ENCODE measurements at places on chromosomes 2 and 18.

DNA sequence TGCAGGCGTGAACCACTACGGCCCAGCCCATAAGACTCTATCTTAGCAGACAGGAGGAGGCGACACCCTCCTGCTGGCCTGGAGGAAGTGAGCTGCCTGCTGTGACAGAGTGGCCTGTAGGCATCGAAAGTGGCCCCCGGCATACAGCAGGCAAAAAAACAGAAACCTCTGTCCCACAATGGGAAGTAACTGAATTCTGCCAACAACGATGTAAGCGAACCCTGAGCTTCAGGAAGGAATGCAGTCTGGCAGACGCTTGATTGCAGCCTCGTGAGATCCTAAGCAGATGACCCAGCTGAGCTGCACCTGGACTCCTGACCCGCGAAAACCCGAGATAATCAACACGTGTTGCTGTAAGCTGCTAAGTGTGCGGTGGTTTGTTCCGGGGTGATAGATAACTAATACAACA is 13.6 kb downstream of the MRO start:
- peaks cover 4% of the 10 kb centered on the region for H3K27me3 ChIP-seq
- peaks cover 4% of the 10 kb centered on the region for H3K4me1 ChIP-seq
- no peak overlapping the region for H3K27ac ChIP-seq

- H3K27ac ChIP-seq, result no peak overlapping the region
- no peak for DNase-seq
- no peaks in the 10 kb centered on the region for H3K27me3 ChIP-seq
Measured at GRCh38 chr2:23626701-23627230, 241.8 kb downstream of the KLHL29 start.

- H3K4me1 ChIP-seq, result peaks cover 9% of the 10 kb centered on the region
- no peak overlapping the region for H3K4me3 ChIP-seq
- no peak for DNase-seq
- H3K36me3 ChIP-seq, result peaks cover 40% of the 10 kb centered on the region
- H3K27me3 ChIP-seq, result no peaks in the 10 kb centered on the region
Measured at GRCh38 chr2:127314193-127314988, 20.4 kb upstream of the ERCC3 start.

DNA sequence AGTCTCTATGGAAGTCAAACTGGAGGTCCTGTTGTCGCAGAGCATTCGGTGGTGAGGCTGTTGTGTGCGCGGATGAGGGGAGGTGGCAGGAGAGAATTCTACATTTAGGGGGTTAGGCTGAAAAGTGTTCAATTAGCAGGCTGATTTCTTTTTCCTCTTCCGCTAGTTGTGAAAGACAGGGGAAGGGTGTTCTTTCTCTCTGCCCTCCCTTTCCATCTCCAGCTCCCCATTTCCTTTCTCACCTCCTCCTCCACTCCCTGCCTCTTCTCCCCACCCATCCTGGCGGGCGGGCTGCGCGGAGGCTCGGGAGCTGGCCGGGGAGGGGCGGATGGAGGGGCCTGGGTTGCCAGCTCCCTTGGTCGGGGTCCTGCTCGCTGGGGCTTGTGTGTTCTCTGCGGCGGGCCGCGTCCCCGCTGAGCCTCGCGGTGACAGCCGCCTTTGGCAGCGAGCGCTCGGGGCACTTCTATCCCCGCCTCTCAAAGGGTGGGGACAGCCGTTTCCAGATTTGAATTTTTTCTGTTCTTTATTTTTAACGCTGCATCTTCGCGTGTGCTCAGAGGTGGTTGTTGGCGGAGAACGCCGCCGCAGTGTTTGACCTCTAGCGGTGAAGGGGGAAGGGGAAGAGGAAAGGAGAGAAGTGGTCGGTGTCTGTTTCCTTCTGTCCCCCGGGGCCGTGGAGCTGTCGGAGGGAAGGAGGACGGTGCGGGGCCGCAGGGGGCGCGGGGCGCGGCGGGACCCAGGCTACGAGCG is 3.6 kb downstream of the SOX11 start:
- peaks cover 61% of the 10 kb centered on the region for H3K27me3 ChIP-seq
- H3K4me1 ChIP-seq, result peaks cover 14% of the 10 kb centered on the region
- DNase-seq, result no peak
- H3K36me3 ChIP-seq, result peaks cover 5% of the 10 kb centered on the region
- peak overlapping the region; percentile 54 for H3K4me3 ChIP-seq
- H3K27ac ChIP-seq, result no peak overlapping the region

GRCh38 chr2:31334311-31335026 is 80.1 kb downstream of the XDH start:
- peaks cover 4% of the 10 kb centered on the region for H3K27me3 ChIP-seq
- no peak for DNase-seq
- no peaks in the 10 kb centered on the region for H3K36me3 ChIP-seq
- no peaks in the 10 kb centered on the region for H3K4me1 ChIP-seq
- H3K27ac ChIP-seq, result no peak overlapping the region
- H3K4me3 ChIP-seq, result no peak overlapping the region

DNA sequence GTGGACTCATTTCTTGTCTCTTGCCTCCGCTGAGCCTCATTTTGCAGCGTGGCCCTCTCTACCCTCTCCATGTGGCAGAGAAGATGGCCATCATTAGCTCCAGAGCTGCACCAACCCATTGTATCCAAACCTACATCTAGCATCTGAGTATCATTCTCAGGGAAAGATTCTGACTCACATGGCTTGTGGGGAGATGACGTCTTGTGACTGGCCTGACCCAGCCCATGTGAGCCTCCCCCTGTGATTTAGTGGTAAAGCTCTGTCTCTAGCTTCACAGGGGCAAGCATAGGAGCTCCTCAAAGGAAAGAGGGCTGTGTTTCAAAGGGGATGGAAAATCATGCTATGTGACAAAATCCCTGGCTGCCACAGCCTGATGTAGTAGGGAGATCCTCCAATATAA is 87.4 kb upstream of the RBMS1 start:
- H3K4me3 ChIP-seq, result no peak overlapping the region
- H3K36me3 ChIP-seq, result no peaks in the 10 kb centered on the region
- H3K4me1 ChIP-seq, result no peaks in the 10 kb centered on the region
- H3K27me3 ChIP-seq, result no peaks in the 10 kb centered on the region

DNA sequence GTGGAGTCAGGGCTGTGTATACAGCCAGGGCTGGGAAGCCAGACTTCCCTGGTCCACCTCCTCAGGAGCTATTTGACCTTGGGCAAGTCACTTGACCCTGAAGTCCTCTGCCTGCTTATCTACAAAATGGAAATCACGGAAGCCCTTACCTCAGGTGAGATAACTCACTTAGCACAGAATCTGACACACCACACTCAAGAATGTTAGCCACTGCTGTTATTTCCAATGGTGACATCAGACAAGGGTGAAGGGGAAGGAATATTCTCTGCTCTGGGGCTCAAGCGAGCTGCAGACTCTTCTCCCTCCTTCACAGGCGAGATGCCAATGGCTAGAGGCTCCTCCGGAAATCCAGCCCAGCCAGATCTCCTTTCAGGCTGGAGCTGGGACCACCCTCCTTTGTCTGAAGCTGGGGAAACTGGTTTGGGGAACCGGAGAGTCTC is 189.6 kb downstream of the HAUS1 start:
- H3K36me3 ChIP-seq, result no peaks in the 10 kb centered on the region
- no peak for DNase-seq
- H3K27me3 ChIP-seq, result no peaks in the 10 kb centered on the region
- peaks cover 3% of the 10 kb centered on the region for H3K4me1 ChIP-seq
- H3K4me3 ChIP-seq, result no peak overlapping the region

DNA sequence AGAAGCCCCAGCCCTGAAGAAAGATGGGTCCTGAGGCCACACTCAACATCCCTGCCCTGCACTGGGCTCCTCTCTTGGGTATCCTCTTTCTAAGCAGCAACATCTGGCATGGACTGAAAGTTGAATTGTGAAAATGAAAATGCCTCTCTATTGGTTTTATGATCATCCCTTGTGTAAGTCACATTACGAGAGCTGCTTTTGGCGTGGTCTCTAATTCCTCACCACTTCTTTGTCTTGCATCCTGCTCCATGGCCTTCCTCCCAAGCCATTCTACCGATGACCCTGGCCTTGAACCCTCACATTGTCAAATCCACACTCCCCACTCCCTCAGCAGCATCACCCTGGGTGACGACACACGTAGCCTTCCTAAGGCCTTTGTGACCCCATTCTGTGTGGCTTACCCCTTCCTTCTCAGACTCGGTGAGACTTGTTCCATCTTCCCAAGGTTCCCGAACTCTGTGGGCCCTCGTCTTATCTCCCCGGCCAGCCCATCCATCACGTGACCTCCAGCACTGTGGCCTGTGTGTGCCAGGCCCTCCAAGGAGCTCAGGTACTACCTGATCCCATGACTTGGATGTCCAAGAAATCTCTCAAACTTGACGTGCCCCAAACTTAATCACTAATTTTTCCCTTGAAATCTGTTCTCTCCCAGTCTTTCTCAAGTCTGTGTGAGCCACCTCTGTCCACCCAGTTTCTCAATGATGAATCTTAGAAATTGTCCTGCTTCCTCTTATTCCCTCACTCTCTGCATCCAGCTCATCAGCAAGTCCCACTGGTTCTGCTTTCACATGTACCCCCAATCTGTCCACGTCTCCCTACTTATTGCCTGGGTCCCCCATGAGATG is 194.7 kb upstream of the HS6ST1 start:
- H3K4me3 ChIP-seq, result no peak overlapping the region
- H3K4me1 ChIP-seq, result peaks cover 12% of the 10 kb centered on the region
- no peak overlapping the region for H3K27ac ChIP-seq
- no peaks in the 10 kb centered on the region for H3K36me3 ChIP-seq
- H3K27me3 ChIP-seq, result no peaks in the 10 kb centered on the region

GRCh38 chr18:7290077-7290476 is 59.2 kb downstream of the LRRC30 start:
- no peak overlapping the region for H3K4me3 ChIP-seq
- no peaks in the 10 kb centered on the region for H3K36me3 ChIP-seq
- no peaks in the 10 kb centered on the region for H3K4me1 ChIP-seq
- no peak for DNase-seq
- no peaks in the 10 kb centered on the region for H3K27me3 ChIP-seq

GRCh38 chr18:784470-785172 is 27.4 kb downstream of the YES1 start:
- H3K4me1 ChIP-seq, result peaks cover 54% of the 10 kb centered on the region
- peaks cover 10% of the 10 kb centered on the region for H3K36me3 ChIP-seq
- no peaks in the 10 kb centered on the region for H3K27me3 ChIP-seq
- DNase-seq, result no peak

- no peaks in the 10 kb centered on the region for H3K36me3 ChIP-seq
- H3K27me3 ChIP-seq, result peaks cover 2% of the 10 kb centered on the region
- H3K27ac ChIP-seq, result no peak overlapping the region
Measured at GRCh38 chr2:8394569-8395359, 287.1 kb upstream of the ID2 start.

- peaks cover 14% of the 10 kb centered on the region for H3K4me1 ChIP-seq
- no peak overlapping the region for H3K4me3 ChIP-seq
- no peaks in the 10 kb centered on the region for H3K27me3 ChIP-seq
- no peak overlapping the region for H3K27ac ChIP-seq
- peaks cover 5% of the 10 kb centered on the region for H3K36me3 ChIP-seq
Measured at GRCh38 chr18:13681701-13682100, 44.7 kb downstream of the FAM210A start.

DNA sequence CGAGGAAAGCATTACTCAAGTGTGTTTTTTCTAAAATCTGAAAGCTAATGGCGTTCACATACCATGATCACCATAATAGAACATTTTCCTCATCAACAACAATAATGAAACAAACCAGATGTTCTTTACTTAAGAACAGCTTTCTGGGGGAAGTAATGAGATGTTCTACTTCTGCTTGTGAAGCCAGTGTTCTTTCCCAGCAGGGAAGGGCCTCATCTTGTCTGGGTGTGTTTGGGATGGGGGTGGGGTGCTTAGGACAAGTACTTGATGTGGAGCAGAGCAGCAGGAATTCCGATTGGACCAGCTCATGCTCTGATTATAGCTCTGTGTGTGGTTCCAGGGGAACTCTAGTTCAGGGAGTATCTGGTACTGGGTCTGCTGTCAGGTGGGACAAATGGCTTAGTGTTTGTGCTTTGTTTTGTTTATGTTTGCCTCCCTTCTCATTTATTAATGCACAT is 163.0 kb upstream of the NOSTRIN start:
- H3K4me3 ChIP-seq, result no peak overlapping the region
- H3K27ac ChIP-seq, result no peak overlapping the region
- no peak for DNase-seq
- H3K27me3 ChIP-seq, result no peaks in the 10 kb centered on the region

GRCh38 chr2:25833566-25833965 is 44.7 kb downstream of the ASXL2 start:
- no peak overlapping the region for H3K4me3 ChIP-seq
- peak overlapping the region; percentile 91 for H3K27ac ChIP-seq
- peaks cover 69% of the 10 kb centered on the region for H3K4me1 ChIP-seq
- peak; percentile 53 for DNase-seq
- H3K27me3 ChIP-seq, result no peaks in the 10 kb centered on the region

- no peak overlapping the region for H3K27ac ChIP-seq
- H3K36me3 ChIP-seq, result no peaks in the 10 kb centered on the region
- DNase-seq, result no peak
Measured at GRCh38 chr18:59912007-59912550, 12.3 kb downstream of the PMAIP1 start.

DNA sequence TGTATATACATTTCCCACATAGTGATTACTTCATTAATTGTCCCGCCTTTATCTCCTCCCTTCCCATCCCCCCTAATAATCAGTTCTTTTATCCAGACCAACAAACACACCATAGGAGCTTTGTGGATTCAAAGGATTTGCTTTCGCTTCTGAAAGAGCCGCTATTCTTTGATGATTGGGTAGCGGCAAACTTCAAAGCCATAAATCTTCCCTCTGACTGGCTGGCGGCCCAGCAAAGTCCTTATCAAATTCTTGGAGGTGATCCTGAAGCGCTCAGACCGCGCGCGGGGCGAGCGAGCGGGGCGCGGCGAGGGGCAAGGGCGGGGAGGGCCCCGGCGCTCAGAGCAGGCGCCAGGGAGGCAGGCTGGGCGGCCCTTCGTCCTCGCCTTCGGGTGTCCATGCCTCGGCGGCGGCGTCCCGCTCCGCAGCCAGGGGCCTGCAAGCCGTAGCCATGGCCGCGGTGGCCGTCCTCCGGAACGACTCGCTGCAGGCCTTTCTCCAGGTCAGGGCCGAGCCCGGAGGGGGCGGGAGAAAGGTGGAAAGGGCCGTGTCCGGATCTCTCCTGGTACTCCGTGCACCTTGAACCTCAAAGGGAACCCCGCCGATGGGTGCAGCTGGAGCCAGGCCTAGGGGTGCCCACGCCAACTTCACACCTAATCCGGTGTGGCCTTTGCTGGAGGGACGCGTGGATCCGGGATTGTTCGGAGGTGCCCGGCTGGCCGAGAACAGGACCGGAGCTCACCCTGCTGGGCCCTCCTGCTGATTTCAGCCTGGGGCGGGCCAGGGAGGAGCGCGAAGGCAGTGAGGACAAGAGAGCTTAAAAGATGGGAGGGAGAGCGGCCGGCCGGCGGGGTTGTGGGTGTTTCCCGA is at the start of gene SP5:
TSS of gene SP5 (plus strand) at position 276 of the 870 bp plus-strand sequence. CDS start at position 452, 176 bp downstream.
- no peak within 1 kb of the TSS for H3K27ac ChIP-seq
- DNase-seq, result peak; percentile 20
- peaks cover 31% of the 10 kb centered on the region for H3K4me1 ChIP-seq
- H3K4me3 ChIP-seq, result peak within 1 kb of the TSS; percentile 79
- H3K36me3 ChIP-seq, result no peaks in the 10 kb centered on the region

GRCh38 chr2:100791936-100792308 is 28.0 kb upstream of the NPAS2 start:
- no peaks in the 10 kb centered on the region for H3K36me3 ChIP-seq
- no peaks in the 10 kb centered on the region for H3K27me3 ChIP-seq
- no peak overlapping the region for H3K27ac ChIP-seq
- no peak overlapping the region for H3K4me3 ChIP-seq
- no peaks in the 10 kb centered on the region for H3K4me1 ChIP-seq
- DNase-seq, result no peak
